Stimulated activated naive B cell treated with anti-CD40 and anti-IgM and Interleukin-4, amounts not matched to agents 10 μg/mL and 1 μg/mL and 100 μg/mL, for 72 hours (primary cell): ENCODE measurements at places on chromosomes 6 and 20.

- H3K27ac ChIP-seq: no peak overlapping the region
- H3K27me3 ChIP-seq: no peaks in the 10 kb centered on the region
- DNase-seq: no peak
- peaks cover 36% of the 10 kb centered on the region for H3K4me1 ChIP-seq
- no peaks in the 10 kb centered on the region for H3K36me3 ChIP-seq
Measured at GRCh38 chr6:38021571-38021970, 202.0 kb downstream of the ZFAND3 start.

DNA sequence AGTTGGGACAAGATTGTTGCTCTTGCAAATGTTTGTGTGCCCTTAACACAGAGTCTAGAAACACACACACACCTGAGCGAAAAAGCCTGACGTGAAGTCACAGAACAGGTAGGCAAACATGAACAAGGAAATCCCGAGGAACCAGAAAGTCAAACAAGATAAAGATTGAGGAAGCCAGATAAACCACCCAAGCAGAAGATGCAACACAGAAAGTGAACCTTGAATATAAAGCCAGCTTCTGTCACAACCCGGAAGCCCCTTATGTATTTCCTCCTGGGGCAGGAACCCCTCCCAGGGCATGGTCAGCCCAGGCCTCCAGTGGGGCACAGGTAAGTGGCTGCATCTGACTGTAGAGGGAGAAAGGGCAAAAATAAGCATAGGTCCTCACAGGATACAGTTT is 158.2 kb upstream of the SUPT3H start:
- no peak for DNase-seq
- no peak overlapping the region for H3K27ac ChIP-seq
- H3K4me1 ChIP-seq: peaks cover 9% of the 10 kb centered on the region
- H3K36me3 ChIP-seq: no peaks in the 10 kb centered on the region
- no peak overlapping the region for H3K4me3 ChIP-seq

- peaks cover 33% of the 10 kb centered on the region for H3K36me3 ChIP-seq
- no peaks in the 10 kb centered on the region for H3K27me3 ChIP-seq
- no peak overlapping the region for H3K4me3 ChIP-seq
- DNase-seq: no peak
- no peak overlapping the region for H3K27ac ChIP-seq
Measured at GRCh38 chr20:32125506-32125905, 16.0 kb downstream of the TM9SF4 start.

DNA sequence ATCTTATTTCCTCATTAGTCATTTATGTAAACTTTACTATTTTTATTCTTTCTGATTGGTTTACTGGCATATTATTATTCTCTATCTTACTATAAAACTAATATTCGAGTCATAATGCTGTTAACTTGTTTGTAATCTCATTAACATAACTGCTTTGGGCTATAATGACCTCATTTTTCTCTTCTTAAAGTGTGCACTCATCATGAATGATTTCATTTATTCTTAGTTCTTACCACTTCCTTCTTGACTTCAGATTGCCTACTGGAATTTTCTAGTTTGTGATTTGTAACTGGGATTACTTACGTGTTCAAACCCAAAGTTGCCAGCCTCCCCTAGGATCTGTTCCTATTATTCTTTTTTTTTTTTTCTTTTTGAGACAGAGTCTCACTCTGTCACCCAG is 91.8 kb upstream of the TNFAIP3 start:
- no peak overlapping the region for H3K4me3 ChIP-seq
- H3K36me3 ChIP-seq: no peaks in the 10 kb centered on the region
- DNase-seq: no peak
- no peaks in the 10 kb centered on the region for H3K27me3 ChIP-seq

DNA sequence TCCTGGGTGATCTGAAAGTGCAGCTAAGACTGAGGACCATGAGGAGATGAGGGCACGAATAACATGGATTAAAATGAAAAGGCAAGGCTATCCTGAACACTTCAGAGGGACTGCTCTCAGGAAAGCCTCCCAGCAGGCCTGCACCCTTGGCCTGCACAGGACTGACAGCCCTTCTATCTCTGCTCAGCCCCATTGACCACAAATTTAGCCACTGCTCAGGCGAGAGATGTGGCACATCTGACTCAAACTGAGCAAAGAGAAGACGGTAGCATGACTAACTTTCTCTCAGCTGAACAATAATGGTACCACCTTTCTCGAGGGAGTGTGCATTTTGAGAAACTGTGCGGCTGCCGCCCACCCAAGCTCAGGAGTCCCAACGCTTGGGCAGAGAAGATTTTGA is 257.5 kb downstream of the ADGB start:
- H3K36me3 ChIP-seq: no peaks in the 10 kb centered on the region
- peaks cover 4% of the 10 kb centered on the region for H3K27me3 ChIP-seq
- peaks cover 4% of the 10 kb centered on the region for H3K4me1 ChIP-seq
- peak overlapping the region; percentile 81 for H3K27ac ChIP-seq
- H3K4me3 ChIP-seq: no peak overlapping the region

DNA sequence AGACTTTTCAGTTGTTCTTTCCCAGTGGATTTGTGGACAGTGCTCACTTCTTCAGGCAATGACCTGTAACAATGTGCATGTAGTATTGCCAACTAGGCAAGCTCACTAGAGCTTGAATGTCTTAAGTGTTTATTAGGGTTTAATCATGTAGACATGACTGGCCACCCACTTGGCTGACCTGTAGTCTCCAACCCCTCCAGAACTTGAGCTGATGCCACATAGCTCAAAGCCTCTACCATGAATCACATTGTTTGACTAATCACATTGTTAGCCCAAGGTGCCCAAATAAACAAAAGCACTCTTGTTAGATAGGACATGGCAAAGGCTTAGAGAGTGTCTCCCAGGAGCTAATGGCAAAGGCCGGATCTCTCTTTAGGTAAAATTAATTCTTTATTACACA is 272.7 kb downstream of the GRIK2 start:
- H3K4me3 ChIP-seq: no peak overlapping the region
- no peaks in the 10 kb centered on the region for H3K36me3 ChIP-seq
- H3K27ac ChIP-seq: no peak overlapping the region
- no peaks in the 10 kb centered on the region for H3K27me3 ChIP-seq

GRCh38 chr6:16602035-16602434 is 159.2 kb downstream of the ATXN1 start:
- H3K27me3 ChIP-seq: no peaks in the 10 kb centered on the region
- H3K4me3 ChIP-seq: peak overlapping the region; percentile 57
- peaks cover 68% of the 10 kb centered on the region for H3K4me1 ChIP-seq
- peaks cover 38% of the 10 kb centered on the region for H3K36me3 ChIP-seq
- DNase-seq: peak; percentile 80

- H3K36me3 ChIP-seq: no peaks in the 10 kb centered on the region
- DNase-seq: no peak
- no peak overlapping the region for H3K4me3 ChIP-seq
- peaks cover 13% of the 10 kb centered on the region for H3K27me3 ChIP-seq
- no peak overlapping the region for H3K27ac ChIP-seq
Measured at GRCh38 chr6:10487668-10488327, 33.4 kb upstream of the GCNT2 start.

DNA sequence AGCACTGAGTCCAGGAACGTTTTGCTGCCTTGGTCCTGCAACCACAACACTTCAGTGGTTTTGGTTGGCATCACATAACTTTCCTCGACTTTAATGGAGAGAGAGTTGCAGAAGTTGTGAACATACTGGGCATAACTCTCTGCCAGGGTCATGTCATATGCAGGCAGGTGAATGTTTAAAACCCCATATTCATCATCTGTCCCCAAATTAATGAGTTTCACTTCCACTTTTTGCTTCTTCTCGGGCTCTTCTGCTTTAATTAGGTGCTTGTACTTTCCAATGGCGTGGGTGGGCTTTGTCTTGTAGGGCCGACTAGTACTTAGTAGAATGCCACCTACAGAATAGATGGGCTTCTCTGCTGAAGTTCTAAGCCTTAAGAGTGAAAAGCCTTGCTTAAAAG is 45.2 kb upstream of the TFAP2A start:
- peaks cover 24% of the 10 kb centered on the region for H3K27me3 ChIP-seq
- peak; percentile 47 for DNase-seq
- H3K27ac ChIP-seq: no peak overlapping the region
- peaks cover 8% of the 10 kb centered on the region for H3K4me1 ChIP-seq

GRCh38 chr6:3509336-3509735 is 52.5 kb upstream of the SLC22A23 start:
- DNase-seq: no peak
- H3K27me3 ChIP-seq: peaks cover 34% of the 10 kb centered on the region
- H3K4me3 ChIP-seq: no peak overlapping the region
- no peaks in the 10 kb centered on the region for H3K36me3 ChIP-seq
- H3K27ac ChIP-seq: no peak overlapping the region
- no peaks in the 10 kb centered on the region for H3K4me1 ChIP-seq

DNA sequence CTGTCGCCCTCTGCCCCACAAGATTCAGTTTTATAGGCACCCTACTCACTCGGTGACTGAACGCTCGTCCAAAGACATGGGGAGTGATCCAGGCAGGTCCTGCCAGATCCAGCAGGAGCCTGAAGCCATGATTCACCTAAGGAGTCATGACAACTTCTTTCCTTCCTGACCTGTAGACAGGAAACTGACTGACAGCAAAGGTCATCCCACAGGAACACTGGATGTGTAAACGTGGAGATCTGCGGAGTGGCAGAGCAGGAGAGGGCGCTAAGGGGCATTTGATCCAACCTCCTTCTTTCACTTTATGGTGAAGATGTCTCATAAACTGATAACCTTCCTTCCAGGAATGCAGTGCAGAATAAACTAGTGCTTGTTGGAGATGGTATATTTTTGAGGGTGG is 192.2 kb downstream of the GJA10 start:
- H3K27me3 ChIP-seq: no peaks in the 10 kb centered on the region
- peak overlapping the region; percentile 72 for H3K27ac ChIP-seq
- DNase-seq: no peak
- peaks cover 38% of the 10 kb centered on the region for H3K36me3 ChIP-seq

- no peak overlapping the region for H3K27ac ChIP-seq
- H3K27me3 ChIP-seq: no peaks in the 10 kb centered on the region
- H3K36me3 ChIP-seq: no peaks in the 10 kb centered on the region
- H3K4me3 ChIP-seq: no peak overlapping the region
- peaks cover 10% of the 10 kb centered on the region for H3K4me1 ChIP-seq
Measured at GRCh38 chr6:132079286-132079685, 128.1 kb upstream of the CCN2 start.

GRCh38 chr6:32945108-32945760 is 4.4 kb upstream of the HLA-DMB start:
- peak overlapping the region; percentile 99 for H3K27ac ChIP-seq
- H3K36me3 ChIP-seq: peaks cover 76% of the 10 kb centered on the region
- DNase-seq: peak; percentile 78
- H3K27me3 ChIP-seq: no peaks in the 10 kb centered on the region
- peak overlapping the region; percentile 98 for H3K4me3 ChIP-seq

GRCh38 chr20:6169251-6169650 is 46.4 kb upstream of the FERMT1 start:
- no peak for DNase-seq
- no peaks in the 10 kb centered on the region for H3K27me3 ChIP-seq
- no peaks in the 10 kb centered on the region for H3K4me1 ChIP-seq
- H3K27ac ChIP-seq: no peak overlapping the region

- peaks cover 21% of the 10 kb centered on the region for H3K36me3 ChIP-seq
- H3K27ac ChIP-seq: peak overlapping the region; percentile 98
- peak overlapping the region; percentile 91 for H3K4me3 ChIP-seq
- H3K4me1 ChIP-seq: peaks cover 18% of the 10 kb centered on the region
- no peak for DNase-seq
Measured at GRCh38 chr6:136823128-136823660, 802 bp downstream of the PEX7 start.

GRCh38 chr6:126724821-126725220 is 384.9 kb downstream of the CENPW start:
- no peak overlapping the region for H3K27ac ChIP-seq
- H3K4me1 ChIP-seq: no peaks in the 10 kb centered on the region
- no peaks in the 10 kb centered on the region for H3K36me3 ChIP-seq

DNA sequence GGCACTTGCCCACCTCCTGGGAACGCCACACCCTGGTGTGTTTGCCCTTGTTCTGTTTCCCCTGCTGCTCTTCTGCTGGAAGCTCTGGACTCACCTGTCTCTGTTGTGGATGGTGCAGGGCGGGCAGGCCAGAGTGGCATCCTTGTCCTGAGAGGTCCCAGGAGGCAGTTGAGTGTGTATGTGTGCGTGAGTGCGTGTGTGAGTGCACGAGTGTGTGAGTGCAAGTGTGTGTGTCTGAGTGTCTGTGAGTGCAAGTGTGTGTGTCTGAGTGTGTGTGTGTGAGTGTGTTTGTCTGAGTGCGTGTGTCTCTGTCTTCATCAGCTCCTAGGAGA is 12.2 kb downstream of the IGF2R start:
- peaks cover 40% of the 10 kb centered on the region for H3K36me3 ChIP-seq
- H3K27me3 ChIP-seq: no peaks in the 10 kb centered on the region
- peak overlapping the region; percentile 83 for H3K4me3 ChIP-seq
- peak overlapping the region; percentile 99 for H3K27ac ChIP-seq

GRCh38 chr6:149059557-149059956 is 258.0 kb upstream of the TAB2 start:
- H3K27me3 ChIP-seq: no peaks in the 10 kb centered on the region
- H3K4me1 ChIP-seq: peaks cover 55% of the 10 kb centered on the region
- peaks cover 2% of the 10 kb centered on the region for H3K36me3 ChIP-seq
- H3K4me3 ChIP-seq: no peak overlapping the region

GRCh38 chr6:74785236-74785635 is 420.6 kb downstream of the COL12A1 start:
- no peak overlapping the region for H3K27ac ChIP-seq
- no peak overlapping the region for H3K4me3 ChIP-seq
- no peaks in the 10 kb centered on the region for H3K27me3 ChIP-seq
- H3K36me3 ChIP-seq: no peaks in the 10 kb centered on the region
- DNase-seq: no peak

DNA sequence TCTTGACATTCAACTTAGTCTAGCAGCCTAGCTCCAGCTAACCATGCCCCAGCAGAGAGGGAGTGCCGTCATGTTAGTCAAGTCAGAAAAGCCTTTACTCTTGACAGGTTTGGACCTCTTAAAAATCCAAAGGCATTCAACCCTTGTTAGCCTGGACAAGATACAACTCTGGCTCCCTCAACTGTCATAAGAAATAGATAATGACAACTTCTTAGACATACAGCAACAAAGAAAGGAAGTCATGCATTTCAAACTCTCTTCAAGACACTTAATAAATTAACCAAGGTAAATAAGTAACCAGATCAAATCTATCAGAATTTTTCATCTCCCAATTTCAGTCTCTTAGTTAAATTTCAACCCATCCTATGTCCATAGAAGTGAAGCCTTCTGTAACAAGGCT is 22.7 kb downstream of the PTPRT start:
- H3K4me1 ChIP-seq: no peaks in the 10 kb centered on the region
- no peak overlapping the region for H3K4me3 ChIP-seq
- H3K27me3 ChIP-seq: peaks cover 3% of the 10 kb centered on the region
- peaks cover 1% of the 10 kb centered on the region for H3K36me3 ChIP-seq
- DNase-seq: no peak
- no peak overlapping the region for H3K27ac ChIP-seq
